Testis (tissue), 5 donors: ENCODE measurements at places on chromosomes 12 and 14. TPM values are rescaled to one million over a fixed set of nuclear protein-coding genes. Genes with fewer than 3 reads are reported as not detected.

GRCh38 chr12:30108666-30109065, 324.9 kb upstream of the TMTC1 start:
- DNase-seq = no peak
- no peak overlapping the region for H3K4me3 ChIP-seq
- no peaks in the 10 kb centered on the region for H3K27me3 ChIP-seq

DNA sequence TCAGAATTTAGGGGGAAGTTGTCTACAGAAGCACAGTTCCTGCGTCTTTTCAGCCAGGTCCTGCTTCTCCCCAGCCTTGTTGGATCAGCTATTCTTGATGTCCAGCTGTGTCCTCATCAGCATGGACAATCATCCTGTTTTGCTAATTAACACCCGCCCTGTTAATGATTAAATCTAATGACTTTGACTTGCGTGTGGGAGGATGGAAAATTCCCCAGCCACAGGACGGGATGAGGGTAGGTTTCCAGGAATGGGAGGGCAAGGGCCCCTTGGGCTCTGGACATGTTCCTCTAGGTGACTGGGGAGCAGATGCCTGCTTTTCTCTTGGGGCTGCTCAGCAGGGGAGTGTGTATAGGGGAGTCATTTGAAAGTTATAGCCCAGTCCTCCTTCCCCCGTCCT, 5.3 kb upstream of the PPP1R1A start:
- DNase-seq = no peak
- peaks cover 13% of the 10 kb centered on the region for H3K4me1 ChIP-seq
- H3K36me3 ChIP-seq = no peaks in the 10 kb centered on the region
- no peak overlapping the region for H3K27ac ChIP-seq
- no peak overlapping the region for H3K4me3 ChIP-seq

DNA sequence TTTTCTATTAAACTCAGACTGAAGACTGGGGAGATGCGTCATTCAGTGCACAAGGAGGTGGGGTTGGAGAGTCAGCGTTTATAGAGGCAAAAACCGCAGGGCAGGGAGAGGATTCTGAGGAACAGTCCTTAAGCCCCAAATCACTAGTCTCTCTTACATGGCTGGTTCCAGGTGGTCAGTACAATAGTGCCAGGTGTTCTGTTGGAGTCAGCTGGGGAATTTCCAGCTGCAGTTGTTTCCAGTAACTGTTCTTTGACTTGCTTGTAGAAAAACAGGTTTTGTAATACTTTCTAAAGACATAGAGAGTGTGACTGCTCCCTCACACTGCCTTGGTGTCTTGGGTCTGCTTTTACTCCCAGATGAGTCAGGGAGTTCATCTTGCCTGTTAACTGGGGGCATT, 192.2 kb downstream of the TMTC3 start:
- no peaks in the 10 kb centered on the region for H3K36me3 ChIP-seq
- no peak overlapping the region for H3K4me3 ChIP-seq
- H3K27me3 ChIP-seq = no peaks in the 10 kb centered on the region
- H3K4me1 ChIP-seq = no peaks in the 10 kb centered on the region

GRCh38 chr14:49287004-49287403, 299.2 kb downstream of the RPS29 start:
- H3K4me3 ChIP-seq = no peak overlapping the region
- no peak for DNase-seq
- H3K27me3 ChIP-seq = no peaks in the 10 kb centered on the region
- H3K36me3 ChIP-seq = no peaks in the 10 kb centered on the region
- no peak overlapping the region for H3K27ac ChIP-seq

Gene GPR132
- 2.5 TPM for total RNA-seq

Gene C1S
- total RNA-seq = 86.1 TPM

Gene AQP6
- 2.2 TPM for total RNA-seq
